ENCODE measurements at places on chromosomes 6 and 20. TPM values are rescaled to one million over a fixed set of nuclear protein-coding genes. Genes with fewer than 3 reads are reported as not detected.

The CST1 gene
- total RNA-seq = not detected

GRCh38 chr6:122772724-122773415, 6.6 kb upstream of the FABP7 start:
- no peak for DNase-seq

The ADGRF1 gene
- not detected for total RNA-seq

DNA sequence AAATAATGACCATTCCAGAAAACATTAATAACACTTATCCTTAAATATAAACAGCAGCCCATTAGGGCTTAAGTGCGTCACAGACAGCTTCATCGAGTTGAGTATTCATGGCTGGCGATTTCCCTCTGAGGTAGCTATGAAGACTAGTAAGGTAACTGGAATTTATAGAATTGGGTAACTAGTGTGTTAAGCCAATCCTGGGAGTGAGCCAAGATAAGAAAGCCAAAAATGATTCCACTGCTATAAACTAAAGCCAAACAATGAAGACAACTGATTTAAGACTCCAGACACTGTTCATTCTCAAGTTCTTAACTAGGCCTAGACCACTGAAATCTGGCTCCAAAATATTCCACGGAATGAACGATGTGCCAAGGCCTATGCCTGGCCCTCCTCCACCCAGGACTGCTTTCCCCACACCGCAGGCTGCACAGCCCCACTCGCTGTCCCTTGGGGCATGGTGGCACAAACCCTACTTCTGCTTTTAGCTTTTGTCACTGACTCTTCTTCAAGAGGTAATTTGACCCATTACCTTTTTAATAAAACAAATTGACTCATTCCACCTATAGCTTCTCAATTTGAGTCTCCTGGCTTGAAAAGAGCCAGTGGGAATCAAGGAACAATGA, 66.0 kb downstream of the BLOC1S5 start:
- no peak for DNase-seq

The HELZ2 gene
- 10.3 TPM for total RNA-seq

The TTBK1 gene
- total RNA-seq = 1.5 TPM

GRCh38 chr6:137240168-137240567, 21.0 kb upstream of the IFNGR1 start:
- DNase-seq = no peak

The CST4 gene
- not detected for total RNA-seq

DNA sequence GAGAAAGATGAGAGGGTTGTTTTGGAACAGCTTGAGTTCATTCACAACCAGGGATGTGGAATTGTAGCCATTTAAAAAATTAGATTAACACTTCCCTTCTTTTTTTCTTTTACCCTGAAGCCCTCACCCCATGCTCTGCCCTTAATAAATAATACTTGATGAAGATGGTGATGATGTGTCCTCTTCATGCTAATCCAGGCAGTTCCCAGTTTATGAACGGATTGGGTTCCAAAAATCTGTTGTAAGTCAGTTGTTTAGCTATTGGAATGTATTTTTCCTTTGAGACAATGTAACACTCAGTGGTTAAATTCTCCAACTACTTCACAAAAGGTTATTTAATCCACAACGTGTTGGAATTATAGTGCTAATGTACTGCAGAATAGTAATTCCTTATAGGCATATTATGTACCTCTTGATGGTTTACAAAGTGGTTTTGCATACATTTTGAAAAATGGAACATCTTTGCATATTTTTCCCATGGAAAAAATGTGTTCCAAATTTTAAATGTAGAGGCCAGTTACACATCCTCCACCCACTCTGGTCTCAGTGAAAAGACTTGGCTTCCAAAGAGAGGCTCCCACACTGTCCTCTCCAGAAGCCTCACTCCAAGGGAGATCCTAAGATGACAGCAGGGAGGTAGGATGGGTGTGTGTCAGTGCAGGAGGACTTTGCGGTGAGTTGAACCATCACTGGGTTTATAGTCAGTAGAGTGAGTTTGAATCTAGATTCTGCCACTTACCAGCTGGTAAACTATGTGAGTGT, 45.8 kb upstream of the CEP162 start:
- no peak for DNase-seq

- DNase-seq = no peak
Observed at GRCh38 chr20:52747845-52748284, 224.3 kb upstream of the TSHZ2 start.

The ZNF341 gene
- 6.8 TPM for total RNA-seq

GRCh38 chr6:157646012-157646411, 177.0 kb upstream of the SNX9 start:
- DNase-seq = no peak

DNA sequence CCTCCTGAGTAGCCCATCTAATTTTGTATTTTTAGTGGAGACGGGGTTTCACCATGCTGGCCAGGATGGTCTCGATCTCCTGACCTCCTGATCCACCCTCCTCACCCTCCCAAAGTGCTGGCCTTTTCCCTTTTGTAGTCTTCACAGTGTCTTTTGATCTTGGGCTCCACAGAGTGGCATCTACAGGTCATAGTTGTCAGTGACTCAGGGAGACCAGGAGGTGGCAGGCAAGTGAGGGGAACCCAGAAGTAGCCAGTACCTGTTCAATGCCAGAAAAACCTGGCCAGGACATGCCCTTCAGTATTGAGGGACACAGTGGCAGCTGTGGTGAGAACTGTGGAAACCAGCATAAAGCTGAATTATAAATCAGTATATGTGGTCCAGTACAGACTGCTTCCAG, 19.6 kb downstream of the RPP21 start:
- DNase-seq = no peak

The PRRT1 gene
- total RNA-seq = not detected

The MAP7 gene
- total RNA-seq = 0.94 TPM

The CLPSL2 gene
- not detected for total RNA-seq

The KIAA1755 gene
- not detected for total RNA-seq

The TBC1D22B gene
- 14.6 TPM for total RNA-seq

The DNAH8 gene
- total RNA-seq = not detected

DNA sequence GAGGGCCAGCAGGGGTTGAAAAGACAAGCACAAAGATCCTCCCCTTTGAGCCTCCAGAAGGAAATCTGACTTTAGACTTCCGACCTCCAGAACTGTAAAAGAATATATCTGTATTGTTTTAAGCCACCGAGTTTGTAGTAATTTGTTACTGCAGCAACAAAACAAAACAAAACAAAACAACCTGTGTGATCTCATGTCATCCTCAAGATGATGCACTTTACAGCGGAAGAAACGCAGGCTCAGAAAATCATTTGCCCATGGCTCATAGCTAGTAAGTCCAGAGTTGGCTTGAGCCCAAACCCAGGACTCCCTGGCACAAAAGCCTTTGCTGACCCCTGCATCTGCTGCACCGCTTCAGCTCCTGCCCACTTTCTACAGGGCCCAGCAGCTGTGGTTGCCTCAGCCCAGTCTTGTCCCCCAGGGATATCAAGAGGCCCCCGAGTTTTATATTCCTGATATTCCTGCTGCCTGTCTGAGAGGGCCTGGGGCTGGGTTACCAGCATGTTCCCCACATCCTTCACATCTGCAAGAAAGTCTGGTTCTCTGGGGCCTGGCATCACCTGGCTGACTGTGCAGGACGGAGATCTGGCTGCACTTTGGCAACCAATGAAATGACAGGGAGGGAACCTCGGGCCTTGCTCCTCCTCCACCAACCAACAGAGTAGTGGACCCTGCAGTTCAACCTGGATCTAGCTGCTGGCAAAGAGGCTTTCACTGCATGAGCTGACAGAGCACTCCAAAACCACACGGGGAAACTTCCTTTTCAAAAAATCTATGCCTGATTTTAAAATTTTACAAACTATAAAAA, 56.9 kb downstream of the JPH2 start:
- DNase-seq = no peak

The KCNG1 gene
- total RNA-seq = 2.2 TPM

GRCh38 chr6:88302769-88303225, 136.7 kb upstream of the CNR1 start:
- DNase-seq = no peak

DNA sequence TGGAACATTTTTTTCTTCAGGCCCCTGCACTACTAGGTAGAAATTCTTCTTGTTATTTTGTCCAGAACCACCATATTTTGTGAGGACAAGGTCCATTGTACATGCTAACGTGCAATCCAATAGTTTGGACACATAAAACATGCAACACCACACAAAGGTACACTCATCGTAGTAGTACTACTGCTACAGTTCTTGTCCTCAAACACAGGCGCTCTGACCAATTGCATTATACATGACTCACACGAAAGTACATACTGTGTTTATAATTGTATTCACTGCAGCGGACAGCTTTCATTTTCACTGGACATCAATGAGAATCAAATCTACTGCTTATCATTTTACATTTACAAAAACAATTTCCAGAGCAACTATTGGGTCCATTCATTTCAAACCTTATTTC, 15.3 kb upstream of the SMLR1 start:
- no peak for DNase-seq

GRCh38 chr20:1186367-1186991, 1.7 kb upstream of the TMEM74B start:
- DNase-seq = no peak
